ENCODE measurements at places on chromosomes 7 and 10. TPM values are rescaled to one million over a fixed set of nuclear protein-coding genes. Genes with fewer than 3 reads are reported as not detected.

The CCDC172 gene
- total RNA-seq, result not detected

- peaks cover 22% of the 10 kb centered on the region for H3K4me1 ChIP-seq
- no peak overlapping the region for H3K27ac ChIP-seq
- no peak for DNase-seq
- no peak overlapping the region for H3K4me3 ChIP-seq
- H3K36me3 ChIP-seq, result peaks cover 2% of the 10 kb centered on the region
Measured at GRCh38 chr10:119342335-119342734, 135.0 kb downstream of the GRK5 start.

- no peaks in the 10 kb centered on the region for H3K36me3 ChIP-seq
- no peaks in the 10 kb centered on the region for H3K27me3 ChIP-seq
- no peaks in the 10 kb centered on the region for H3K4me1 ChIP-seq
- no peak overlapping the region for H3K27ac ChIP-seq
- no peak for DNase-seq
Measured at GRCh38 chr10:130466271-130466997, 330.2 kb downstream of the GLRX3 start.

DNA sequence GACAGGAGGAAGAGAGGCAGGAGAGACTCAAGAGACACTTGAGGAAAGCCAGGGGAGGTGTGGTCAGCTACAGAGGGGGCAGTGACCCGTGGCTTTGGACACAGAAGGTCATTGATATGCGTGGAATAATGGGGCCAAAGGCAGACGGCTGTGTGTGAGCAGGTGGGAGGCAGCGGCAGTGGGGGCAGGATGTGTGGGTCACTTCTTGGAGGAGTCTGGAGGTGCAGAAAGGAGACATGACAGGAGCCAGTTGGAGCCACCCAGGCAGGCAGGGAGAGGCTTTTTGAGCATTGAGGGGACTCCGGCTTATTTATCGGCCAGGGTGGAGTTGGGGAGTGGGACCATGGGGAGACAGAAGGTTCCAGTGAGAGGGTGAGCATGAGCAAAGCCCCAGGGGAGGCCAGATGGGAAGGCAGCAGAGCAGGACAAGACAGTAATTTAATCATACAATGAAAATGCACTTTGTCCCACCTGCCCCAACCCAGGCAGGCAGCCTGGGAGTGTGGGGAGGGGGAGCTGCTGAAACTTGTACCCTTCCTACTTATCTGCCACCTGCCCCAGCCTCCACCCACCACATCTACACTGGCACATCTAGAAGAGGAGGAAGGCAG is 5.0 kb downstream of the LDB3 start:
- H3K27ac ChIP-seq, result no peak overlapping the region
- no peaks in the 10 kb centered on the region for H3K36me3 ChIP-seq
- H3K27me3 ChIP-seq, result no peaks in the 10 kb centered on the region

The TFR2 gene
- total RNA-seq, result 11.3 TPM

Measured in activated CD8-positive, alpha-beta T cell treated with anti-CD3 and anti-CD28 coated beads for 36 hours (primary cell).